ENCODE measurements at places on chromosomes 3 and 15. TPM values are rescaled to one million over a fixed set of nuclear protein-coding genes. Genes with fewer than 3 reads are reported as not detected.

Gene GRIP2
- total RNA-seq = not detected

Gene RLBP1
- total RNA-seq = not detected

Gene LINGO1
- not detected for total RNA-seq

Gene LRRC49
- not detected for total RNA-seq

Gene FGD5
- 0.31 TPM for total RNA-seq

Gene SKOR1
- total RNA-seq = 0.32 TPM

GRCh38 chr15:65540314-65540713, 10.1 kb downstream of the HACD3 start:
- peaks cover 2% of the 10 kb centered on the region for H3K36me3 ChIP-seq
- no peak overlapping the region for H3K27ac ChIP-seq

GRCh38 chr3:127791221-127791913, 30.9 kb downstream of the MGLL start:
- no peak overlapping the region for H3K4me3 ChIP-seq
- H3K27ac ChIP-seq = no peak overlapping the region
- peak; percentile 67 for DNase-seq
- H3K27me3 ChIP-seq = peaks cover 19% of the 10 kb centered on the region

GRCh38 chr3:18666655-18667054, 241.5 kb upstream of the SATB1 start:
- no peak overlapping the region for H3K4me3 ChIP-seq
- no peaks in the 10 kb centered on the region for H3K27me3 ChIP-seq
- peaks cover 12% of the 10 kb centered on the region for H3K36me3 ChIP-seq
- H3K27ac ChIP-seq = no peak overlapping the region
- peaks cover 2% of the 10 kb centered on the region for H3K4me1 ChIP-seq
- no peak for DNase-seq

- no peaks in the 10 kb centered on the region for H3K36me3 ChIP-seq
- DNase-seq = no peak
- H3K27me3 ChIP-seq = no peaks in the 10 kb centered on the region
- no peak overlapping the region for H3K27ac ChIP-seq
- no peak overlapping the region for H3K4me3 ChIP-seq
These were observed 227.6 kb upstream of the MME start for GRCh38 chr3:154852515-154852914.

DNA sequence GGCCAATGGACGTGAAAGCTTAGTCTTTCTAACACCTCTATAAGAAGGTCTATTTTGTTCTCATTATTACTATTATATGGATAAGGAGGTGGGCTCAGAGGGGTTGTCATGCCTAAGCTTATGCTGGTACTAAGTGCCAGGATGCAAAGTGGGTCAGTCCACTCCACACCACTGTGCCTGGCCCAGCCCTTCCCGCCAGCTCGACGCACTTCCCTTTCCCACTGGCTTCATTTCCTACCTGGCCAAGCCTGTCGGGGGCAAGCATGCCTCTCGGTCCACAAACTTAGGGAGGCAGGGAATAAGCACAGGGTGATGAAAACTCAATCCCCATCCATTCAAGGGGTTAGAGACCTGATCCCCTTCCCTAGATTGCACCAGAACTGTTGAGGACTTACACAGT, 5.9 kb upstream of the SYNM start:
- H3K4me3 ChIP-seq = no peak overlapping the region
- H3K4me1 ChIP-seq = peaks cover 3% of the 10 kb centered on the region
- H3K36me3 ChIP-seq = no peaks in the 10 kb centered on the region
- H3K27ac ChIP-seq = no peak overlapping the region
- peaks cover 32% of the 10 kb centered on the region for H3K27me3 ChIP-seq

DNA sequence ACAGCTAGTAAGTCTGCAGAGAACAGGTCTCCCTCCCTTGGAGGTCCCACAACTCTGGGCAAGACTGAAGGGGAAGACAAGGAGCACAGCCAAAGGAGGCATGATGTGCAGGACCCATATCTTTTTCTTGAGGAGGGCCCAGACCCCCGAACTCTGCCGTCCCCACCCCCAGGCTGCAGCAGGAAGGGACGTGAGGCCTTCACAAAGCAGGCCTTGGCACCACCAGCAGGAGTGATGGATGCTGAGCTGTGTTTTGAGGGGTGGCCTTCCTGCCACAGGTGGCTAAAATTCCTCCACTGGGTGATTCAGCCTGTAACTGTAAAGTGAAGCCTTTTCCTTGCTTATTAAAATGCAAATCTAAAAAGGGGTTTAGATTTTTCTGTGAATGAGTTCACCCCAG, 8.6 kb downstream of the PLA2G4D start:
- peaks cover 12% of the 10 kb centered on the region for H3K4me1 ChIP-seq
- no peak overlapping the region for H3K27ac ChIP-seq
- H3K27me3 ChIP-seq = no peaks in the 10 kb centered on the region
- no peaks in the 10 kb centered on the region for H3K36me3 ChIP-seq

DNA sequence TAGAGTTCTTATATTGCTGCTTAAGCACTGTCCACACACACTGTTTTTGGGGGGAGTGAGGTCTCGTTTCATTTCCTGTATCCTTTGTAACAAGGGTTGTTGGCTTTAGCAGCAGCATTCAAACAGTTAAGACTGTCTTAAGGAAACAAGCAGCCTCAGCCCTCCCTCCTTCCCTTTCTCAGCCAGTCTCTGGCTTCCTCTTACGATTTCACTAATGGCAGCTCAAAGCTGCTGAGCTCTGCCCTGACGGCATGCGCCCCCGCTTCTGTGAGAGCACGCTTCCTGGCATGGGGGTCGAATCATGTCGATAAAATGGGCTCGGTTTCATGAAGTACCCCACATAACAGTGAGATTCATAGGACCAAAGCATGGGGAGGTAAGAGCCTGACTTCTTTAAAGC, 105.0 kb downstream of the KLHL25 start:
- H3K4me1 ChIP-seq = peaks cover 67% of the 10 kb centered on the region
- no peaks in the 10 kb centered on the region for H3K27me3 ChIP-seq
- peak overlapping the region; percentile 87 for H3K4me3 ChIP-seq
- peak overlapping the region; percentile 97 for H3K27ac ChIP-seq
- DNase-seq = peak; percentile 83
- H3K36me3 ChIP-seq = peaks cover 53% of the 10 kb centered on the region
